Cortex of kidney (tissue), 1 donor: ENCODE measurements at places on chromosomes 11 and 22.

GRCh38 chr11:2148595-2148994 is 9.4 kb upstream of the IGF2 start:
- no peak for DNase-seq

DNA sequence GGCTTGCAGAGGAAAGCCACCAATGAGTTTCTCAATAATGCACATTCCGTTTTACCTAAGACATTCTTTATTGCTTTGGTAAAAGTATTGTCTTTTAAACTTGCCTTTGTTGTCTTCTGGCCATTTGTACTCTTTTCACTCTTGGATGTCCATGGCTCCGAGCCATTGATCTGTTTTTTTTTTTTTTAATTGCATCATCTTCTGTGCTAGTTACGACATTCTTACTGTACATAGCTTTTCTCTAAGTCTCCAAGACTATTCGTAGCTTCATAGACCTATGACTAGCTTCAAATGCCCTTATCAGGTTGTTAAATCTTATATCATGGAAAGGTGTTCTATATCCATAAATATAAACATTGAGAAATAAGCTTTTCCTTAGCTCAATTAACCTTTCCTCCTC is 1522.6 kb downstream of the FAM181B start:
- DNase-seq = no peak

- DNase-seq = no peak
Observed at GRCh38 chr11:65002706-65003105, 5.9 kb upstream of the BATF2 start.

DNA sequence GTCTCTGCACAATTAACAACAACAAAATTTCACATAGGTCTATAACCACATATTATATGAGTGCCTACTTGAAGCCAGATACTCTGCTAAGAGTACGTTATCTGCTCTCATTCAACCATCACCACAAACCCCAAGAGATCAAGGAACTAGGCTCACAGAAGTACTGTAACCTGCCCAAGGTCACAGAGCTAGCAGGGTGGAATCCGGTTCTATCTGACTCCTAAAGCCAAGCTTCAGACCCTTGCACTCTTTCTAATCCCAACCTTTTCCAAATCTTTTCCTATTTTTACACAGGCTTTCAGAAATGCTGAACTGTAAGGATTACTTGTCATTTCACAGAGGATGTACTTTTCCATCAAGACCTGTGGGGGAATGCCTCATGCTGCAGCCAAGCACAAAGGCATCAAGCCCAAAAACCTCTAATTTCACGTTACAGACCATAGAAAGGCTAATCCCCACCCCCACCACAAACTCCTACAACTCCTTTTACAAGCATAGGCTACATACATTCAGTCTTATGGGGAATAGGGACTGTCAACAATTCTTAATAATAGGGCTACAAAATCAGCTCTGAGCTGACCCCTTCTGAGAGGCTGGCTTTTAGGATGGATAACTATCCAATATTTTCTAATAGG is 927 bp downstream of the PRCP start:
- no peak for DNase-seq

DNA sequence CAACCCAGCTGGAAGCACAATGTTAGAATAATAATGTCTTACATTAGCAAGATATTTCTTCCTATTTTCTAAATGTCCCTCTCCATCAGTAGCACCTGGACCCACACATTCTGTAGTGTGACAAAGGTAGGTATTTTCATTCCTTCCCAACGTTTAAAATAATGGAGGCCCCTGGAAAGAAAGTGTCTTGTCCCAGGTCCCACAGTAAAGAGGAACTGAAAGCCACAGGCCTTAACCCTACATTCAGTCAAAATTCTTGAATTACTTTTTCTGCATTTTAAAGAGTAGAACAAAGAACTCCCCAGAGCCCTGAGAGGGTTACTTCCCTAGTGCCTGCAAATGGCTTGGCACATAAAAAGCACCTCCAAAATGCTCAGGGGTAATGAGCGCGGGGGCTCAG is 26.3 kb downstream of the OPCML start:
- no peak for DNase-seq
